ENCODE measurements at places on chromosomes 16 and 17. TPM values are rescaled to one million over a fixed set of nuclear protein-coding genes. Genes with fewer than 3 reads are reported as not detected.

SCGB1C2 gene
- not detected for total RNA-seq

DNA sequence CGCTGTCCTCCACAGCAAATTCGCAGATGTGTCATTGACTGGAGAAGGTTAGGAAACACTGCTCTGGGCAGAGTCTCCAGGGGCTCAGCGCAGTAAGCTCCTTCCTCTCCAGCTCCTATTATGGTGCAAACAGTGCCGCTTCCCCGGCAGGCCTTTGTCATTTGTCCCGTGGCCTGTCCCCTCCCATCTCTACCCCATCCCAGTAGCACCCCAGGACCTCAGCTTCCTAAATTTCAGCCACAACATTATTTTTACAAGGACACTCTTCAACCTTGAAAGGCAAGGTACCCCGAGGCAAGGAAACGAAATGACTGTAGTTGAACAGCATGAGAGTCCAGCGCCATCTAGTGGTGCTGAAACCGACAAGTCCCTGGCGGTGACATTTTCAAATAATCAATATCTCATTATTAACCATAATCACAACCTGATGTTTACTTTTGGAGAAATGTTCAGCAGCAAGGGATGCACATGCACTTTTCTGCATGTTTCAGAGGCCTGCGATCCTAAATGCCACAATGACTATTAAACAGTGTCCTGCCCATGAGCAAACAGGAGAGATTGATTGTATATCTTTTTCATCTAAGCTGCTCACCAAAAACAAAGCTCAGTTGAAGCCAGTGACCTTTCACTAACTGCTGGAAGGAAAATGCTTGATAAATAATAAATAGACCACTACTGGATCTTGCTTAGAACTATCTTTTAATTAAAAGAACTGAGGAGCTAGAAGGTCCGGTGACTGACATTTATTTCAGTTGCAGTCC is 16.5 kb downstream of the MRPS23 start:
- DNase-seq, result no peak

DNA sequence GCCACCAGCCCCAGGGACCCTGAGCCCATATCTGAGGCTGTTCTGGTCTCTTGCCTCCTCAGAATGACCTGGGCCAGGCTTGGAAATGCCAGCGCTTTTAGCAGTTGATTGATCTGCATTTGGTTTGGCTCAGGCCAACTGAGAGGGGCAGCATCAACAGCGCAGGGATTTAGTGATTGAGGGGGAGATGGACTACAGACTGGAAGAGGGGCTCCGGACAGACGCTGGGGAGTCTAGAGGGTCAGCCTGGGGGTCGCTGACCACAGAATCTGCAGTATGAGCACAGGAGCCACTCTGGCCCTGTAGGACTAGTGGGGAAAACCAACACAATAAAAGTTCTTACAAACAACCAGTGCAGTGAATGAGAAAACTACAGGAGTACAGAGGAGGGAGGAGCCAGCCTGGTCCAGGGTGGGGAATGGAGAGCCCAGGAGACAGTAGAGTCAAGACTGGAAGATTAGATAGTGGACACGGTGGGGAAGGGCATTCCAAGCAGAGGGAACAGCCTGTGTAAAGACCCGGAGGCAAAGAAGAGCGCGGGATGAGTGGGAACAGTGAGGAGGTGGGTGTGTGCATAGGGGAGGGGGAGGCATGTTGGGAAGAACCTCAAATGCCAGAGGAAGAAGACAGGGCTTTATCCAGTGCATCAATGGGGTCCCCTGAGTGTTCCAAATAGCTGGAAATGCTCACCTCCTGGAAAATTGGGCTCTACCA is 128.9 kb downstream of the MRM1 start:
- no peak for DNase-seq

LRRC75A gene
- total RNA-seq, result not detected

DNA sequence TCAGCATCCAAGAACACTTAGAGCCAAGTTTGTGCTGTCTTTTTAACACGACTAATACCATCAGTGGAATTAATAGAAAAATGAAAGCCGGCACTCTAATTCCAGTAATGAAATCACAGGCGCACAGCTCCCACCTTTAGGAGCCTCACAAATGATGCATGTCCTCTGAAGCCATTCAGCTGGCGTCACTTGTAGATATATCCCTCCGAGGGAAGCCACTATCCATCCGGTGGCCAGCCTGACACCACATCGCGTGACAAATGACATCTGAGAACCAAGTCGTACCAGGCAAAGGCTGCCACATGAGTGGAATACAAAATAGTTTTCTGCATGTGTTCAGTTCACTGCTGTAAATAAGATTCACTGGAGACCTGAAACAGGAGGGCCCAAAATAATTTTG is 205.6 kb downstream of the GRIN2A start:
- no peak for DNase-seq

KPNB1 gene
- total RNA-seq, result 482 TPM

DNA sequence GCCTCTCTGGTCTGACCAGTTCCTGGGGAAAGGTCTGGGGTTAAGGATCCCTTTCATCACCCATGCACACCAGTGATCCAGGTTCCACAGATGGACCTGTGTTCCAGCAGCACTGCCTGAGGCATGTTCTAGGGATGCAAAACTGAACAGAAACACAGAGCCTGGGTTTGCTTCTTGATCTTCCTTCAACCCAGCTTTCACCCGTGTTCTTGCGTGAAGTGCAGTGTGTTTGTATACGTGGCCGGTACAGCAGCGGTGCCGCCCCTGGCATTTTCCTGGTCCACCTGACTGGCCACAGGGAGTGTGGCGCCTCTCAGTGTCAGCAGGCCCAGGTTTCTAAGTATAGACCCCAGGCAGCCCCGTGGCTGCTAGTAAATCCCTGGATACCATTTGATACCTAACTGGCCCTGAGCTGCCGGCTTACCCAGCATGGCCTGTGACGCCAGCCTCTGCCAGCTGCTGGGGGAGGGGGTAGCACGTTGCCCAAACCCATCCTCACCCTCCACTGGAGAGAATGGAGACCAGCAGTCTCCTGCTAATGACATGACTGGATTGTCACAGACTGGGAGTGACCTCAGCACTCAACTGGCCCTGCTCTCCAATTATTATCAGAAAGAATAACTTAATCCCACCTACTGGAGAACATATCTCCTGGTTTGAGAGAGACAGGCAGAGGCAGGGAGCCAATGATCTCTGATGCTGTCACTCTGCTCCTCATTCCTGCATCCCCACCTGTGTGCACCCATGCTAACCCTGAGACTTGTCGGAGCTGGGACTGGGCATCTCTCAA is 59.2 kb upstream of the LGALS9 start:
- DNase-seq, result no peak

GRCh38 chr17:38457577-38458371 is 29.5 kb downstream of the ARHGAP23 start:
- DNase-seq, result no peak

ERBB2 gene
- total RNA-seq, result 17.8 TPM

DNA sequence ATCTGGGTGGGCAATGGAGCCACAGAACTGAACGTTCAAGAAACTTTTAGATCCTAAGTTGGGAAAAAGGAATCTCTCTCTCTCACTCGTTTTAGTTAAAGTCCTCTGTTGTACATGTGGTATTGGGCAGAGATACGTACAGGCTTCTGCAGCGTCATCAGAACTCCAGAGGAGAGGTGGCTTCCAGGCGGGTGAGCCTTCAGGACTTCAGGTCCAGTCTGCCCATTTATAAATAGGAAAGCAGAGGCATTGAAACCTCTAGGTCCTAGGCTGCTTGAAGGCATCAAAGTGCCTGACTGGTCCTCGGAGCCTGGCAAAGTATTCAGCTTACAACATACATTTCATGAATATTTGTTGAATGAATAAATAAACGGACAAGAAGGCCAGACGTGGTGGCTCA is 8.1 kb upstream of the TNFRSF13B start:
- DNase-seq, result no peak

DNA sequence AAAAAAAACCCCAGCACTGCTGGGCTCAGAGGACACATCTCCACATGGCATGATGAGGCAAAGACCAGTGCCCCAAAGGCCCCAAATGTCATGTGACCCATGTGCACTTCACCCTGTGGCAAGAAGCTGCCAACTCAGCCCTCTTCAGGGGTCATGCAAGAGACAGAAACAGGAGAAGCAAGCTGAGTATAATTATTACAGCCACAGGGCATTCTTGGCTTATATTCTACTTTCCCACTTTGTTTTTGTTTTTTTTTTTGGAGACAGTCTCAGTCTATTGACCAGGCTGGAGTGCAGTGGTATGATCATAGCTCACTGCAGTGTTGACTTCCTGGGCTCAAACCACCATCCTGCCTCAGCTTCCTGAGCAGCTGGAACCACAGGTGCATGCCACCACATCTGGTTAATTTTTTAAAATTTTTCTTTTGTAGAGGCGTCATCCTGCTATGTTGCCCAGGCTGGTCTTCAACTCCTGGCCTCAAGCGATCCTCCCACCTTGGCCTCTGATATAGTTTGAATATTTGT is 32.7 kb upstream of the LITAF start:
- DNase-seq, result no peak
